NCI-H1105 treated with DMSO at 0.1 percent for 48 hours (cell line): ENCODE measurements at places on chromosomes 7 and 10.
A peak's percentile ranks its signal among the peaks of the same experiment; 100 is the strongest.

DNA sequence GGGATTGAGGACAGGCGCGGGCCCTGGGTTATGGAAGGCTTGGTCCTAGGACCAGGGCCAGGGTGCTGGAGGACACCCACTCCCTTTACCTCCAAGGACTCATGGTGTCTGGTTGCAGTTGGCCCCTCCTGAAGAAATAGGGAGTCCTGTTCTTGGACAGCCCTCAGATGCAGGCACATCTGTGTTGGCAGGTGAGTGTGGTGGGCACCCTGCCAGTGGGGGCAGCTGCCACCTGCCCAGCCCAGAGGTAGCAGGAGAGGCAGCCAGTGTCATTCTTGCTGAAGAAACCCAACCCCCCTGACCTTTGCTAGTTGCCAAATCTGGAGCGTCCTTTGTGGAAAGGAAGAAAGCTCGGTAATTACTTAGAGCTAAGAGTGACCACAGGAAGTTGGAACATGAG, 8.3 kb downstream of the GALNT17 start:
- peak; percentile 84 for DNase-seq

DNA sequence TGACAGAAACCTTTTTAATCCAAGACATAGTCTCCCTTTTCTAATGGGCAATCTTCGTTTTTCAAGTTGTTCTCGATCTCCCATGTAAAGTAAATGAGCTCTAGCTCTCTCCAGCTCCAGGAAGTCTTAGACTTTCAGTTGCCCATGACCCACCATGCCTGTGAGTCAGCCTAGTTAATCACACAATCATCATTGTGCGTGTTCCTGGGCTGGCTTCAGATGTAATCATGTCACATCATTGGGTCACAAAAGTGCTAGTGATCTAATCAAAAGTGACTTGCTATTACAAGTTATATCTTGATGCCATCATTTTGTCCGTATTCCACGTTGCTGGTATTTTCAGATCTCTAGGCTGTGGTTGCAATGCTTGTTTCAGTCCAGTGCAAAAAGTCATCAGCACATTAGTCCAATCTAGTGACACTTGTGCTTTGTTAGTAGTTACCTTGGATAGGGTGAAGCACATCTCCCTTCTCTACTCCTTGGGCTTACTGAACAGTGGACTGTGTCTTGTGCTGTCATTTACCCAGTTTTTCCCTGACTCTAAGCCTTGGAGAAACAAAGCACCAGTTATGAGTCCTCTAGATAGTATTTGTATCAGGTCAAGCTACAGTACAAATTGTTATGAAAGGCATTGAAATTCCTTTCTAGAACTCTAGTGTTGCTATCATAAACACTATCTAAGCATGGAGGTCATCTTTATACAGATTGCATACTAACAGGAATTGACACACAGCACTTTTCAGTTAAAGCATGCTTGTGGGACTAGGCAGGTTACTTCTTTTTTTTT, 316.6 kb downstream of the GFRA1 start:
- DNase-seq = no peak

DNA sequence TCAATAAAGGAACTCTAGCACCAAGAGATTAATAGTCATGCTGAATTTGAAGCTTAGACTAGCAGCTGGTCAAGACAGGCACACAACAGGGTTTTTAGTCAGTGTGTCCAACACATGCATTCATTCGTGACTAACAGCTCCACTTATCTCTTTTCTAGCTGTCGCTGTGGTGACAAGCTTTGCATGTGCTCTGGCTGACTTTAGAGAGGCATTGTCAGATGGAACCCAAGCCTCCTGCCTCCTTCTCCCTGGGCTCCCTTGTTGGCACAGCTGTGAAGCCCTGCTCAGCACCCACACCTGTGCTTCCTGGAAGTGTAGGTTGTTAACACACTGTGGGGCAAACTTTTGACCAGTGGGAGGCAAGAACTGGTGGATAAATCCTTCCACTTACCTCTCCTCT, 9.8 kb upstream of the AGK start:
- no peak for DNase-seq

DNA sequence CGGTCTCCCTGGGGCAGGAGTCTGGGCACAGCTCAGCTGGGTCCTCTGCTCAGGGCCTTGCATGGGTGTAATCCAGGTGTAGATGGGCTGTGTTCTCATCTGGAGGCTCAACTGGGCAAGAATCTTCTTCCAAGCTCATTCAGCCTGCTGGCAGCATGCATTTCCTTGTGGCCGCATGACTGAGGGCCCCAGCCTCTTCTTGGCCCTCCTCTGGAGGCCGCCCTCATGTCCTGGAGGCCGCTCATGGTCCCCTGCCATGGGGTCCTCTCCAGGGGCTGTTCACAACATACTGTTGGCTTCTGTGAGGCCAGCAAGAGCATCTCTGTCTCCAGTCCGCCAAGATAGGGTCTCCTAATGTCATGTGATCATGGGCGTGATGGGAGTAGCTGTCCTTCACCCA, 437.5 kb upstream of the FOXK1 start:
- DNase-seq = no peak

- no peak for DNase-seq
Observed at GRCh38 chr10:121015916-121016315, 164.8 kb downstream of the WDR11 start.

- no peak for DNase-seq
Observed at GRCh38 chr10:52028523-52028858, 285.6 kb upstream of the DKK1 start.

DNA sequence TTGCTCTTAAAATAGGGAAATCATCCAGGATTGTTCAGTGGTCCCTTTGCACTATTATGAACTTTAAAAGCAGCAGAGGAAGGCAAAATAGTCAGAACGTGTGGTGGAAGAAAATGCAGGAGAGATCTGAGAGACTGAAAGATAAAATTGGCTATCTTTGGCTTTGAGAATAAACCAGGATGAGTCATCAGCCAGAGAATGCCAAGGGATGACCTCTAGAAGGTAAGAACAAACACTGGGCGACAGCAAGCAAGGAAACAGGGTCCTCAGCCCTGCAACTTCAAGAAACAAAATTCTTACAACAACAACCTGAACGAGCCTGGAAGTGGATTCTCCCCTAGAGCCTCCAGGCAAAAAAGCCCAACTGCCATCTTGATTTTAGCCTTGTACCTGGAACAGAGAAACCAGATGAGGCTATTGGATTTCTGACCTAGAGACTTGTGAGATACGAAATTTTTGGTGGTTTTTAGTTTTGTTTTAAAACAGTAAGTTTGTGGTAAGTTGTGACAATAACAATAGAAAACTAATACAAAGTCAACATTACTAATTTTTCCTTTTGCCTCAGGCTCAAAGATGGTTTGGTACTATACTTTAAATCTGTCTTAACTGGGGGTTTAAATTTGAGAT, 130.2 kb upstream of the CNTNAP2 start:
- DNase-seq = no peak

- DNase-seq = no peak
Observed at GRCh38 chr7:98651760-98652159, 34.7 kb downstream of the NPTX2 start.

DNA sequence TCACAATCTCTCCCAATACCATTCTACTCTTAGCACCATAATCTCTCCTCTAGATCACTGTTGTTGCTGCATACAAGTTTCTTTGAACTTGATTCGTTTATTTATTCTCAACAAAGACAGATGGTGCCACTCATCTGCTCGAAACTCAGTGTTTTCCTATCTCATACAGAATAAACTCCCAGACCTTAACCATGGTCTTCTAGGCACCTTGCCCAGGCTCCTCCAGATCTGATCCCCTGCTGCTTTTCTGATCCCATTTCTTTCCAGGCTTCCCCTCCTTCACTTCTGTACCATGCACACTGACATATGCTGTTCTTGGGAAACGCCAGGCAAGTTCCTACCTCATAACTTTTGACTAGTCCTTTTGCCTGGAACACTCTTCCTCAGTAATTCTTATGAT, 645.7 kb downstream of the DNAJB9 start:
- no peak for DNase-seq

GRCh38 chr7:130993671-130994365, 259.8 kb upstream of the KLF14 start:
- DNase-seq = no peak

- DNase-seq = no peak
Observed at GRCh38 chr10:85527616-85528317, 838.8 kb downstream of the GRID1 start.

GRCh38 chr7:13852281-13852968, 137.0 kb downstream of the ETV1 start:
- no peak for DNase-seq

GRCh38 chr7:22823142-22823497, 471 bp upstream of the TOMM7 start:
- DNase-seq = no peak
